Effector CD4-positive, alpha-beta T cell (primary cell): ENCODE measurements at places on chromosomes 3 and 15.

- no peak for DNase-seq
Observed at GRCh38 chr3:183966361-183966791, 51.3 kb downstream of the ABCC5 start.

DNA sequence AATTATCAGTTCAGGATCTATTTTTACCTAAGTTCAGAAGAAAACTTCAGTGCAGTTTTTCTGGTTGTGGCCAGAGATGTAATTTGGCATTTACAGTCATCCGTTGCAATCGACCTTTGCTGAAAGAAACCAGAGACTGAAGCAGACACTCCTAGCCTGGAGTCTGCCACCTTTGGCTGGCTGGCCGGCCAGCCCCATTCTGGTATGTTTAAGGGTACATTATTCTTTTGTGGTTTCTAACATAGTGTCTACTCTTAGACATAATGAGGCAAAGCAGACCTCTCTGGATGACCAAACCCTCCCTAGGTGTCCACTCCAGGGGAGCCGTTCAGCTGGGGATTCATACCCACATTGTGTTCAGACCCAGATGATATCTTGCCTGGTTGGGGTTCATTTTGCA lies 275.9 kb upstream of the TPM1 start:
- no peak for DNase-seq

DNA sequence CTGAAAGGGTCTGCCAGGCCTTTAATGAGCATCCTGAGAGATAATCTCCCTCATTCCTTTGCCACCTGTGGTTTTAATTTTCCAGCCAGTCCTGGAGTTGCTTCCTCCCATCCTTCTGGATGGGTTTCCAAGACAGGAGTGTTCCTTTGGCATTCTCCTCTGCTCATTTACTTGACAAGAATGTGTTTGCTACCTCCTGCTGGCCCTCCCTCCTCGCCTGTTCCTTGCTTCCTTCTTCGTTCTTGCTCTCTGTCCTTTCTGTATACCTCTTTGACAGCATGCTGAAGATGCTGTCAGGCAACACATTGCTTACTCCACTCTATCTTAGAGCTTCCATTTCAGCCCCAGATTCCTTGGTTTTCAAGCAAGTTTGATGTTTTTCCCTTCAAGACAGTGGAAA lies 46.0 kb downstream of the ERC2 start:
- DNase-seq: no peak

- no peak for DNase-seq
Observed at GRCh38 chr3:78258798-78259197, 1218.9 kb downstream of the ROBO2 start.

DNA sequence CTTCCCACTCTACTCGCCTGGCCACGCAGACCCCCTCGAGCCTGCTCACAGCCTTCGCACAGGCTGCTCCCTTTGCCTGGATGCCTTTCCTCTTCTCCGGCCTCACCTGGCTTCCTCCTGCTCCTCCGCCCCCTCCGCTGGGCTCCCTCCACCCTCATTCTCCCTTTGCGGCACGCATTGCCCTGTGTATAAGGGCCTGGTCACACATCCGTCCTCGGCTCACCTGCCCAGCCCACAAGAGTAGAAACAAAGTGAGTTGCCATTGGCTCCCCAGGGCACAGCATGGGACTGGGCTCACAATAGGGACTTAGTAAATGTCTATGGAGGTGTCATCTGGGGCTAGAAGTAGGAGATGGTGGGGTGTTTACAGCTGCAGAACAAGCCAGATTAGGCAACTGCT lies 4.2 kb downstream of the PLXND1 start:
- no peak for DNase-seq

- DNase-seq: no peak
Observed at GRCh38 chr3:140898340-140899180, 43.1 kb upstream of the SLC25A36 start.

DNA sequence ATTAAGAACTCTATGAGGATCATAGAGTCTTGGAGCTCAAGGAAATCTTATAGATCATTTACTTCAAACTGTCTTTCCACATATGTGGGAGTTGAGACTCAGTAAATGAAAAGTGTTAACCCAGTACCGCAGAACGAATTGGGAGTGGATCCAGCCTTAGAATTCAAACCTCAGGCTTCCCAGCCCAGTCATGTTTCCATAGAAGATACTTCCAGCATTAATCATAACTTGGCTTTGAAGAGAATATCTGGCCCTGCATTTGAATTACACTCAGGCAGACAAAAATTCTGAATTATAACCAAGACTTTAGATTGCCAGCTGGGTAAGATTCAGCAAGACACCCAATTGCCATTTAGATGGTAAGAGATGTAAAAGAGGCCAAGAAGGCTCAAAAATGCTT lies 972.0 kb downstream of the TUSC7 start:
- no peak for DNase-seq

DNA sequence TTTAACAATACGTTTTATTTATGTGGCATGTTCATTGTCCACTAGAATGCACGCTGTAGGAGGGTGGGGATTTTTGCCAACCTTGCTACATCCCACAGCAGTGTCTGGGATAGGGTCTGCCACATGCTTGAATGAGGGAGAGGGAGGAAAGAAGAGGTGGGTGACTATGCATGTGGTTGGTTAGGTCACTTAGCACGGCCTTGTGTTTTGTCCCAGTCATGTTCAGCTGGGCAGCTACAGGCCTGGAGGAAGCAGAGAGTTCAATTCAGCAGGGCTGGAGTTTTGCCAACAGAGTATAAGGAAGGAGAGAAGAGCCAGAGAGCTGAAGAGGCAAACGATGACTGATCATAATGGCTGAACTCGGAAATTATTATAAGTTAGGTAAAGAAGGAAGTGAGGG lies 268.4 kb upstream of the NSMCE3 start:
- DNase-seq: no peak

DNA sequence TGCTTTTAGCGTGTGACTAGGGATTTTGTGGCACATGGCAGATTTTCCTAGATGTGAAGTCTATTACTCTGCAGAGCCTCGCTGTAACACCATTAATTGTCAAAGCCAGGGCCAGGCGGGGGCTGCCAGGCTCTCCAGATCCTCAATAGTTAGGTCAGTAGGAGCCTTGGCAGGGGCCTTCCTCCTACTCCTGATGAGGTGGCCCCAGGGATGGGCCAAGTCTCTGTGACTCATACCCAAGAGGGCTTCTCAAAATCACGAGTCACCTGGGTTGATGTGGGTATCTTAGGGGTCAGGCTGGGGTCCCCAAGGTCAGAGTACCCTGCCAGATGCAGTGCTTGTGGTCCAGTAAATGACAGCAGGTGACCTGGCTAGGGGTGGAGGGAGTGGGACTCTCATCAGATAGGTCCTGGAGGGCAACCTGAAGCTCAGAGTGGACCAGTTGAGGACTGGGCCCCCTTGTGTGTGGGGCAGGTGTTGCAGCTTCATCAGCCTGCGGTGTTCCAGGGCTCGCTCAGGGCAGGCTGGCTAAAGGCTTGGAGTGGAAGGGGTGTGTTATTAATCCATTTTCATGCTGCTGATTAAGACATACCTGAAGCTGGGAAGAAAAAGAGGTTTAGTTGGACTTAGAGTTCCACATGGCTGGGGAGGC lies 88.5 kb upstream of the MYZAP start:
- no peak for DNase-seq

DNA sequence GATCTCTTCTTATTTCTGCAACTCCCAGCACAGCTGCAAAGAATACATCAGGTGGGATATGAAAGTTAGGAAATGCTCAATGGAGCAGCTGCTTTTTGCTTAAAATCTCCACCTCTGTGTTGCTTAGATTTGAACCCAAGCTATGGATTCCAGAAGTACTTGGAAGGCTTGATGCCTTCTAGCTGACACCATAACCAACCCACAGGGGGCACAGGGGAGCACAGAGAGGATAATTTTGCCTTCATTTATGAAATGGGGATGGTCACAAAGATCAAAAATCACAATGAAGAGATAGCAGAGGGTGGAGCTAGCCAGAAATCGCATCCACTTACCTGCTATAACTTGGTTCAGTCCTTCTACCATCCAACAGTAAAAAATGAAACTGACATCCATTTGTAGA lies 75.7 kb downstream of the DUT start:
- no peak for DNase-seq

DNA sequence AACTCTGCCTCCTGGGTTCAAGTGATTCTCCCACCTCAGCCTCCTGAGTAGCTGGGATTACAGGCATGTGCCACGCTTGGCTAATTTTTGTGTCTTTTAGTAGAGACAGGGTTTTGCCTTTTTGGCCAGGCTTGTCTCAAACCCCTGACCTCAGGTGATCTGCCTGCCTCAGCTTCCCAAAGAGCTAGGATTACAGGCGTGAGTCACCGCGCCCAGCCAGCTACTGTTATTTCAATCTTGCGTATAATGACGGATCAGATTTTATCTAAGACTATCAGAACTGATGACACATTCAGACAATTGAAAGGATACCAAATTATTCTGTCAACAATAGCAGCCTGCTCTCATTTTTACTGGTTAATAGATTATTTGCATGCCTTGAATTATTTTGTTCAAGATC lies 612.2 kb downstream of the ZIC1 start:
- DNase-seq: no peak

DNA sequence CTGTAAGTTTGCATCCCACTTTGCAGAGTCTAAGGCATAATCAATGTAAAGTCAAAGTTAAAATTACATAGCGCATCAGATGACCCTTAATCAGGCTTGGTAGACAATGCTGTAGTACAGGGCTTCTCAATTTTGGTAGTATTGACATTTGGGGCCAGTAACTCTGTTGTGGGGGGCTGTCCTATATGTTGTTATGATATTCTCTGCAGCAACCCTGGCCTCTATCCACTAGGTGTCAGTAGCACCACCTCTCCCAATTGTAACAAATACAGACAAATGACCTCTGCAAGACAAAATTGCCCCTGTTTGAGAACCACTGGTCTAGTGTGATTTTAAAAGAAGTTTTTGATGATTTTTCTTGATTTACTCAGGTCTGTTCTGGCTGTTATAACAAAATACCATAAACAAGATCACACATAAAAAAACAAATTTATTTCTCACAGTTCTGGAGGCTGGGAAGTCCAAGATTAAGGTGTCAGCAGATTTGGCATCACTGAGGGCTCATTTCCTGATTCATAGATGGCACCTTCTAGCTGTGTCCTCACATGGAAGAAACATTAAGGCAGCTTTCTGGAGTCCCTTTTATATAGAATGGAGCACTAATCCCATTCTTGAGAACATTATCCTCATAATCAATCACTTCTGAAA lies 37.6 kb upstream of the SLC9A9 start:
- no peak for DNase-seq

DNA sequence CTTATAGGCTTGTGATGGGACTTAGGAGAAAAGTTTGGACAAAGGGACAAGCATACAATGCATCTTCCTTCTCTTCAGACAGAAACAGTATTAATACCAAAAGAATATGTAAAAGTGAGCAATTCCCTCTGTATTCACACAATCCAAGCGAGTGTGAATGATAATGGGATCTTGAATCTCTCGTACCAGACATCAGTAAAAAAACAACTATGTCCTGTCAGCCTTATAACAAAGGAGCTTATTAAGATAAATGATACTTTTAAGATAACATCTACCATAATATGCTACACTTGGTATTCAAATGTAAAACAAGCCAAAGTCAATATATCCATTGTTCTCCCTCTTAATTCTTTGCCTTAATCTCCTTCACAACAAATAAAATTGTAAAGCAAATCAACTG lies 288.6 kb upstream of the CNTN6 start:
- DNase-seq: no peak

GRCh38 chr3:193680220-193680619 lies 87.2 kb downstream of the OPA1 start:
- no peak for DNase-seq

DNA sequence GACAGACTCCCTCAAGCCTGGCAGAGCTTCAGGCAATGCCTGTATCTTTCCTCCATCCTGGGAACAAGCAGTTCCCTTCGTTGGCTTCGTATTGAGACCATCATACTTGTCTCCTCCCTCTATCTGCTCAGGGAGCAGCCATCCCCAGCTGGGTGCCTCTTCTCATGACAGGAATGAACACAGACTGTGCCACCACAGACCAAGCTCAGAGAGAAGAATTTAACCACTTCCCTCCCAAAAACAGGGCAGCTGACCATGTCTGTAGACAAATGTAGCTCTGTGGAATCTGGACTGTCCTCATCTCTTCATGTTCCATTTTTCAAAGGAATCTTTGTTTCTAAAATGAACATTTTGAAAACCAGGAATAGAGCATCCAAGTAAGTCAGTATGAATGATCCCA lies 245.4 kb downstream of the ERC2 start:
- no peak for DNase-seq

DNA sequence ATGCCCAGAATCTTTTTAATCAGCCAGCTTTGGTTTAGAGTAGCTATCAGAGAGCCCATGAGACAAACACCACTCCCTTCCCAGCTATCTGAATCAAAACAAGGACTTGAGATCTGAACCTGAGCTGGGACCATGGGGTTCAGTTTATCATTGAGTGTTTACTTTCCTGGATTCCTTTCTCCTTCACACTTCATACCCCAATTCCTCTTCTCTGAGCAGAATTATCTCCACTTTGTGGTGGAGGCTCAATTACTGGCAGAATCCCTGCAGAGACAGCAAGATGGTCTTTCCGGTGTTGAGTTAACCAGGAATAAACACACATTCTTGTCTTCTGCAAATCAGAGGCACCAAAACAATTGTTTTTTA lies 102.4 kb downstream of the RPL22L1 start:
- DNase-seq: no peak

DNA sequence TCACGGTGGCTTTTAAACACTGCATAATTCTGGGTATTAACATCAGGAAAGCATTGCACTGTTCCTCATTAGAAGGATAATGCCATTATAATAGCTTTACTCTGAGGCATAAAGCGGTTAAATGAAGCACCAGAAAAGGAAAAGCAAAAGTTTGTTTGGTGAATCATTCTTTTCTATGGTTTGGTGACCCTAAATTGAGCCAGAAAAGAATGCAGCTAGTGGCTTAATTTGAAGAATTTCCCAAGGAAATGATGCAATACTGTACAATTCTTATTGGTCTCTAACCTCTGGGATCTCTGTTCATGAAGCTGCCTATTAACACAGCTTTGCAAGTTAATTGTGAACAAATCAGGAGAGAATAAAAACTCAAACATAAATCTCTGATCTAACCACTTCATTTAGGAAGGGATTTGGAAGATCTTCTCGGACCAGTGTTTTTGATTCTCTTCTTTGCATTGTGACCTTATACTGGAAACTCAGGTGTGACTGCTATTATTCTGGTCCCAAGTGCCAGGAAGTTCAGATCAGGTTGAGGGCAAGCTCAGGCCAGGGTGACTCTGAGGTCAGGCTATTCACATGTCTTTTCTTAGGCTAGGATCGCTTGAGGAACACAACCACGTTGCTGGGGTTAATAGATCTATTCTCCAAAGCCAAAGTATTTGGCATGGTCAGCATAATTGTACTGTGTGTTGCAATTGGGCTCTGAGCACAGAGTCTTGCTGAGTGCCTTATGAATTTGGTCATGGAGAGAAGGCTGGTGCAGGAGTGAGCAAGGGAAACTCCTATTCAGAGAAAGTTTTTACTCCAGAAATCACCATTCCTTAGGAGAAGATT lies 11.3 kb upstream of the DLG1 start:
- no peak for DNase-seq
